ENCODE measurements at places on chromosomes 1 and 21.
A peak's percentile ranks its signal among the peaks of the same experiment; 100 is the strongest.

- DNase-seq: no peak
Observed at GRCh38 chr1:39164256-39164655, 40.2 kb upstream of the MACF1 start.

DNA sequence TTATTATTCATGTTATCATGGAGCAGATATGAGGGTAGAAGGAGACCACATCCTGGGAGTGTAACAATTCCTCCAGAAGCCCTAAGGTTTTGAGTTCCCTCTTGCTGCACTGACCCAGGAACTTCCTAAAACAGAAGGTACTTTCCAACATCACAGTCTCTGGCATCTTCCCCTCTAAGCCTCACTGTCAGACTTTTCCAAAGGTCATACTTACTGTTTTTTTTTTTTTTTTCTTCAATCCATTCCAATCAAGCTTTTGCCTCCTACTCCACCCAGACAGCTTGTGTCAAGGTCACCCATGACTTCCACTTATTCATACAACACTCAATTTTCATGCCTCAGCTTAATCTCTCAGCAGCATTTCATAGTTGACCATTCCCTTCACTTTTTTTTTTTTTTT, 18.4 kb upstream of the UQCRHL start:
- no peak for DNase-seq

DNA sequence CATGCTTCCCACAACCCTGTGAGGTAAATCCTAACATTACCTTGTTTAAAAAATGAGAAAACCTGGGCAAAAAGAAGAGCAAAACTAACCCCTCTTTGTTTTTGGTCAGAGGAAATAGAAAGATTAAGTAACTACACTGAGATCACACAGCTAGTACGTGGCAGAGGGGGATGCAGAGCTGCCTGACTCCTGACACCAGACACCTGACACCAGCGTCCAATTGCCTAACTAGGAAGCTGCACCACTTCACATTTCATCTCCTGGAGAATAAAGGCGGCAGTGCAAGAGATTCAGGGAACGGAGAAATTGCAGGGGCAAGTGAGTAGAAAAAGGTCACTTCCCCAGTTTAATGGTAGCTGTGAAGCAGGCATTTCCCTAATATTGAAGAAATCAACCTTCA, 229.3 kb upstream of the PTBP2 start:
- no peak for DNase-seq

DNA sequence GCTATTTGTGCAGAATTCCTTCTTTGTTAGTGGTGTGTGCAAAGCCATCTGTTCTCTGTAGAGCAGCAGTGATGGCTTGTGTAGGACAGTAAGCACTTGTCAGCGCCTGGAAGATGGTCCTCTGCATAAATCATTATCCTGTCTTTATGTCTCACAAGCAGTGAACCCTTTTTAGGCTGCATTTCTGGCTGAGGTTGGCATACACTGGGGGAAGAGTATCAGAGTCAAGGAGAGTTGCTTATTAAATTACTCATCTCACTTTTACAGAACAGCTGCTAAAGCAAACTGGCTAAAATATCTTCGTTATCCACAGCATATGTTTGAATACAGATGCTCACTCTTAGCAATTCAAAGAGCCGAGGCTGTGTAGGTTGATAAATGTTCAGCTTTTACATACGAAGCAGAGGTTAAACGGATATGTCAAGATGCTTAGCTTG, 54.6 kb upstream of the NCAM2 start:
- no peak for DNase-seq

DNA sequence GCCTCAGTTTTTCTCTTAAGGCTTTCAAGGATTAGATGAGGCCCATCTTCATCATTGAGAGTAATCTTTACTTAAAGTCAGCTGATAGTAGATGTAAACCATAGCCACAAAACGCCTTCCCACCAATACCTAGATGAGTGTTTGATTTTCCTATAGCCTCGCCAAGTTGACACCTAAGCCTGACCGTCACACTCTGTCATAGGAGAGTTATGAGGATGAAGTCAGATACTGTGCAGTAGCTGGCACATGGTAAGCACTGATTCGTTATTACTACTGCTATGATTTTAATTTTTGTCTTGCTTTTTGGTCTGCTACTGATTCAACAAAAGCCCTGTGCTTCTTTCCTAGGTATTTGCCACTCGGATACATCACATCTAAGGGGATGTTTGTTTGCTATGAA, 395.5 kb downstream of the RPS6KC1 start:
- no peak for DNase-seq

GRCh38 chr1:65068202-65069010, 79.6 kb upstream of the AK4 start:
- DNase-seq: peak; percentile 40

- no peak for DNase-seq
Observed at GRCh38 chr1:101100674-101101073, 75.1 kb upstream of the DPH5 start.

DNA sequence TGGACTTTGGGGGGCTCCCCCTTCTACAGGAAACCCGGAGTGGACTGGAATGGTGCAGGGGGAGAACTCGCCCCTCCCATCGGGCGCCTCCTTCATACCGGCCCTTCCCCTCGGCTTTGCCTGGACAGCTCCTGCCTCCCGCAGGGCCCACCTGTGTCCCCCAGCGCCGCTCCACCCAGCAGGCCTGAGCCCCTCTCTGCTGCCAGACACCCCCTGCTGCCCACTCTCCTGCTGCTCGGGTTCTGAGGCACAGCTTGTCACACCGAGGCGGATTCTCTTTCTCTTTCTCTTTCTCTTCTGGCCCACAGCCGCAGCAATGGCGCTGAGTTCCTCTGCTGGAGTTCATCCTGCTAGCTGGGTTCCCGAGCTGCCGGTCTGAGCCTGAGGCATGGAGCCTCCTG, at the start of gene TNFRSF14:
Gene TNFRSF14 (plus strand): TSS at position 95 of the 401 bp plus-strand sequence. CDS start 294 bp downstream, at position 389.
- DNase-seq: peak; percentile 55

DNA sequence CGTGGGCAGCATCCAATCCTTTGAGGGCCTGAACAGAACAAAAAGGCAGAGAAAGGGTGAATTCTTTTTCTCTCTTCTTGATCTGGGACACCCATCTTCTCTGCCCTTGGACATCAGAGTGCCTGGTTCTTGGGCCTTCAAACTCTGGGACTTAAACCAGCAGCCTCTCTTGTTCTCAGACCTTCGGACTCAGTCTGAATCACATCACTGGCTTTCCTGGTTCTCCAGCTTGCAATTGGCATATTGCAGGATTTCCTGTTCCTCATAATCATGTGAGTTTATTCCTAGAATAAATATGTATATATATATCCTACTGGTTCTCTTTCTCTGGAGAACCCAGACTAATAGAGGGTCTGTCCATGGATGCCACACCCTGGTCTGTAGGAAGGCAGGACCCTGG, 16.3 kb upstream of the TENT5C start:
- DNase-seq: no peak

- DNase-seq: peak; percentile 28
Observed at GRCh38 chr1:39917825-39918224, 16.1 kb upstream of the MYCL start.

GRCh38 chr1:75394386-75395139, 216.4 kb downstream of the SLC44A5 start:
- DNase-seq: no peak
